ENCODE measurements at places on chromosomes 5 and 9. TPM values are rescaled to one million over a fixed set of nuclear protein-coding genes. Genes with fewer than 3 reads are reported as not detected.

DNA sequence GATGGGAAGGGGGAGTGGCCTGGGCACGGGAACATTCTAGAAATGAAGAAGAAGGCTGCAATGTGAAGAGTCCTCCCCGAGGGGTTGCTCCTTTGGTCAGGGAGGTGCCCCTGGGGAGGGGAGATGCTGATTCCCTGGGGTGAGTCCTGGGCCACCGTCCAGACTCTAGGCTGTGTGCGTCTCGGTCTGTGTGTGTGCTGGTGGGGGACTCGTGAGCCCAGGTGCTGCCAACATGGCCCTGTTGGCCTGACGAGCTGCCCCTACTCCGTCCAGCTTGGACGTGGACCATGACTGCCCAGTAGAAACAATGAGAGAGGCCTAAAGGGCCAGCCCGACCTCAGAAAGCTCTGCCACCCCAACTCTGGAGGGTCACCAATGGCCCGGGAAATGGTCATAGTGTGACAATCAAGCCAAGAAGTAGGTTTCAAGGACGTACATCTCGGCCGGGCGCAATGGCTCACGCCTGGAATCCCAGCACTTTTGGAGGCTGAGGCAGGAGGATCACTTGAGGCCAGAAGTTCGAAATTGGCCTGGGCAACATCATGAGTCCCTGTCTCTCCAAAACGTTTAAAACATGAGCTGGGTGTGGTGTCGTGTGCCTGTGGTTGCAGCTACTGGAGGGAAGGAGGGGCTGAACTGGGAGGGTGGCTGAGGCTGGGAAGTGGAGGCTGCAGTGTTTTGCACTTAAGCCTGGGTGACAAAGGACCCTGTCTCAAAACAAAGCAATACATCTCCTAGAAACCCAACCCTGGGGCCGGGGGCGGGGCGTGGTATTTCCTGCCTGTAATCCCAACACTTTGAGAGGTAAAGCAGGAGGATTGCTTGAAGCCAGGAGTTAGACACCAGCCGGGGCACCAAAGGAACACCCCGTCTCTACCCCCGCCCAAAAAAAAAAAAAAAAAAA, 17.0 kb downstream of the LHX3 start:
- no peak for DNase-seq

- DNase-seq, result no peak
Measured at GRCh38 chr5:66621736-66622135, 25.5 kb downstream of the MAST4 start.

DNA sequence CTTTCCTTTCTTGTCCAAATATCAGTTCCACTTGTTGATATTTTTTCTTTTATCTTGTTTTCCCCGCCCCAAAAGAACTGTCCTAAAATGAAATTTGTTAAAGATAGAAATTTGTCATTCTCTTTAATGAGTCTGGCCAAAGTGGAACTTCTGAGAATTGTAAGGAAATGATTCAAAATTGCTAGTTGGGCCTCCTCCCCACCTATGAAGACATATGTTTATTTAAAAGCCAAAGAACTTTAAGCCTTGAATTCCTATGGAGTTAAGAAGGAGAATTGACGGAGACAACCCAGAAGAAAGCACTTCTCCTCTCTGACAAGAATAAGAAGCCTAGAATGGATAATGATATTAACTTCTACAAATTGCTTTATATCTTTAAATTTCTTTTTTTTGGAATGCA, 59.1 kb upstream of the ALDH1A1 start:
- DNase-seq, result no peak

GRCh38 chr5:38060354-38060753, 198.0 kb upstream of the EGFLAM start:
- DNase-seq, result no peak

GRCh38 chr5:4628645-4629385, 511.3 kb upstream of the ADAMTS16 start:
- no peak for DNase-seq

DNA sequence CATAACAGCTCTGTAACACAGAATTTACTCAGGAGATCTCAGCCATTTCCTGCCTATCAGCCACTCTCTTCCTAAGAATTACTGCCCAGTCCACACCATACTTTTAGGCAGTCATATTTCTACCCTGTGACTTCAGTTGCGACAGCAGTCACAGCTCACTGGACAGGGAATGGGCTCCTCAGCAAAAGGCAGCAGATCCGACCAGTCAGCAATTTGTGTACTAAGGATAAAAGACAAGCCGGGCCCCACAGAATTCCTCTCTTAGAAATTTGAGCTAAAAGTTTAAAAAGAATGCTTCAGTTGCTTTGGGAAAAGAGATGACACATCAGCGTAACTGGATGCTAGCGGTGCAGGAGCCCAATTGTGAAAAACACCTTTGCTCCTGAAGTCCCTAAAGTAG, 172.1 kb downstream of the ENC1 start:
- DNase-seq, result no peak

DNA sequence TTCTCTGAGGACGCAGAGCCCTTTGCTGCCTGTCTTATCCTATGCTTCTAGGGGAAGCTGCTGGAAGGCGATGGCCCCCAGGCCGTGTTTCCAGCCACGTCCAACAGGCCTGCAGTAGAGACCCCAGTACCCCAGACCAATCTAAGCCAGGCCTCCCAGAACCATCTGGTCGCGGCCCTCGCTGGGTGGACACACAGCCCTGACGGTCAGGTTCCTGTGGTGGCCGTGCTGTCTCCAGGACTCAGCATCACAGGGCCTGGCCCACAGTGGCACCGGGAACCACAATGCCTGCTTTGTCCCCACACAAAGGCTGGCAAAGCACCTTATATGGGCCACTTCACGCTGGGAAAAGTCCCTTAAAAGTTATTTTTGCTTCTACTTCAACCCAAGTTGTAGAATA, 44.5 kb downstream of the SEMA4D start:
- no peak for DNase-seq

DNA sequence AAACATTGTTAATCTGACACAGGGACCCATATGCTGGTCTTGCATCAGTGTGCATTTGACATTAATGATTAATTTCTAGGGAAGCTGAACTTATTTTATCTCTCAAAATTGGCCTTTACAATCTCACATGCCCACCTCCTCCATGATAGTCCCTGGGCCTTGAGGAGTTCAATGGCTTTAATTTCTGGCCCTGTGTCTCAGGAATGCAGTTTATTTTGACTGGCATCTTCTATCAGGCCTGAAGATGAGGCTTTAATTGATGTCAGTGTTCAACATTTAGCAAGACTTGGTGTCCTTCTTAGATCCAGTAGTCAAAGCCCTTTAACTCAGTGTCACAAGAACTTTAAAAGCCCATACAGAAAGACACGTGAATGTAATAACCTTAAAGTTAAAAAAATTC, 10.5 kb upstream of the CLTB start:
- DNase-seq, result no peak

GRCh38 chr5:15827741-15828140, 327.8 kb downstream of the FBXL7 start:
- no peak for DNase-seq

DNA sequence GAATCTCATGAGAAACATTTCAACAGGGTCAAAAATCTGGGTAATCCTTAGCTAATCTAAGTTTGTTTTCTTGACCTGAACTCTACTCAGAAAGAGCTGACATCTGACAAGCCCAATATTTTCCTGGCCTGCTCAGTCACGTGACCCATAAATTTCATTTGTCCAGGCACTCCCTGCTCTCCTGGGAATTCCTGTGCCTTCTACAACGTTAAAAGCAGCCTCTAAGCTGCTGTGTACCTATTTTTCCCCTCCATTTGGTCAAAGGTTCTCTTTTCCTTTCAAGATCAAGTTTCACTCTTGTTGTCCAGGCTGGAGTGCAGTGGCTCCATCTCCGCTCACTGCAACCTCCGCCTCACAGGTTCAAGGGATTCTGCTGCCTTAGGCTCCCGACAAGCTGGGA, 148.8 kb upstream of the ABCA1 start:
- no peak for DNase-seq

- DNase-seq, result no peak
Measured at GRCh38 chr9:127366594-127366993, 30.4 kb upstream of the SLC2A8 start.

- no peak for DNase-seq
Measured at GRCh38 chr9:20592673-20593072, 29.6 kb downstream of the MLLT3 start.

DNA sequence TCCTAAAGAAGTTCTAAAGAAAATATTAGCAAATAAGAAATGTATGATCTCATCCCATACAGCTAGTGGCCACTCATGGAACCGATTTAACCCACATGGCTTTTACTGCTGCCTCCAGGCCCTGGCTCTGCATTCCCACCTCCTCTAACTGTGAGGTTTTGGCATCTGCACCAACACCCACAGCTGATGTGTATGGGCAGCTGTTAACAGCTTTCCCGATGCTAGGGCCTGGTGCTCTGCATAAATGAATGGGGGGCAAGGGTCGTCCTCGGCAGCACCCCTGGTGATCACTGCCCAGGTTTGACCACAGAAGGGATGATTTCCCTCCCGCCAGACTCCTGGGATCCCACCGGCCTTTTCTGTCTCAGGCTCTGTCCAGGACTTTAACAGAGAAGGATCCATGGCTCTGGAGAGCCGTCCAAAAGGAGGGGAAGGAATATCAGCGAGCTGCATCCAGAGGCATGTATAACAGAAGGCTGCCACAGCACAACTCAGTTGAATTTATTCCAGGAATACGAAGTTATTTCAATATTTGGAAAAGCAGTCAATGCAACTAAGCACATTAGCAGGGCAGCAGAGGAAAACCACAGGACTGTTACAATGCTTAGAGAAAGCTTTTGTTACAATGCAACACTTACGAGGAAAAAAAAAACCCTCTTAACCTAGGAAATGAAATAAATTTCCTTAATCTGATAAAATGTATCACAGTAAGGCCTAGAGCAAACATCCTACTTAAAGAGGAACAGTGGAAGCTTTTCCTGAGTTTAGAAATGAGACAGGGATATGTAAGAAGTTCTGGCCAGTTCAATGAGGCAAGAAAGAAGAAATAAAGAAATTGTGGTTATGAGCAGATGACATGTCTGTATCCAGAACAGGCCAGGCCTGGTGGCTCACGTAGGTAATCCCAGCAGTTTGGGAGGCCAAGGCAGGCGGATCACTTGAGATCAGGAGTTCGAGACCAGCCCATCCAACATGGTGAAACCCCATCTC, 63.1 kb downstream of the NACC2 start:
- DNase-seq, result no peak

- DNase-seq, result no peak
Measured at GRCh38 chr5:59766427-59767210, 126.9 kb downstream of the PDE4D start.

GRCh38 chr5:168104811-168105481, 186.5 kb upstream of the WWC1 start:
- DNase-seq, result no peak

DNA sequence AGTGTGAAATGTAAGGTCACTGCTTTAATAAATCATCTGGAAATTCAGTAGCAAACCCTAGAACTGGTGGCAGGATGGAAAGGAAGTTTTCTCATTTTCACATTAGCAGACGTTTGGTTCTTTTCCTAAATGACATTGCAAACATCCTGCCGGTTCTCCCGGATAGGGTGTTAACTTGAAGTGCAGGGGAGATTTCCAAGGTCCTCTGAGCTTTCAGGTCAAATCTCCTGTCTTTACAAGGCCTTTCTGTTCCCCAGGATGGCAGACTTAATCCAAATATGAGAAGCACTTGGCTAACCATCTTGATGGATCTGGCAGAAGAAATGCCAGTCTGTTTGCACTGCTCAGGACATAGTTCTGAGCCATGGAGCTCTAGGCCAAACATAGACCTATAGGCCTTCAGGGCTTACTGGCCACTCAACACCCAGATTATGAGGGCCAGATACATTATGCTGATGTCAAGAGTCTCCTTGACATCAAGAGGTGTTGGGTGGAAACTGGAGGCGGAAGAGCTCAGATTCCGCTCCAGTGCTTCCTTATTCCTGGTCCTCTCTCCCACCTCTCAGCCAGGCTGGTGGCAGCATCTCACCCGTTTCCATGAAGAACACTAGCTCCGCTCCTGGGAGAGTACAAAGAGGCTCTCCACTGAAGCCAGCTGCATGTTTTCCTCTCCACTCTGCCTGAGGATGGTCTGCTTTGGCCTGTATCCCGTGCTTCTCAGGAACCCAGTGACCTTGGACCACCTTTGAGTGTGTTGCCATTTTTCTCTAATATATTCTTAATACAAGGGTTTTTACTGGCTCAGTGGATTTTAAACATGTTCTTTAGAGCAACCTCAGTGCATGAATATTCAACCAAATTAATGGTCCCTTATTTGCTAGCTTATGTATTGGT, 61.0 kb downstream of the RALGPS1 start:
- DNase-seq, result no peak

DNA sequence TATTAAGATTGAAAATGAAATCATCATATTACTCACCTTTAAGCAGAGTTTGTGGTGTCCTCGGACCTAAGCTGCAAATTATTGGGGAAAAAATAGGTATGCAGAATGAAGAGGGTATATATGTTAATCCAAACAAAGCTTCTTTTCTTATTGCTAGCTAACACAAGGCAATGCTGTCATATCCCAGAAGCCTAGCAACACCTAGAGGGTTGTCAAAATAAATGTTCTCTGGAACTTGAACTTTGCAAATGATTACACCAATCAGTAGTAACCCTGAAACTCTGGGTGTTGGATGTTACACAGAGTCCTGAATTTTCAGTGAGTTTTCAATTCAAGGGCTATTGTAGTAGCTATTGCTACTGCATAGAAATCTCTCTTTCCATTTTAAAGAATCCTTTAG, at the start of gene C6:
Gene C6, minus strand, starts transcription at position 193 of the 400 bp plus-strand sequence. CDS start 10,302 bp downstream, outside the sequence.
- DNase-seq, result no peak

- no peak for DNase-seq
Measured at GRCh38 chr5:78753093-78753531, 104.5 kb upstream of the LHFPL2 start.

DNA sequence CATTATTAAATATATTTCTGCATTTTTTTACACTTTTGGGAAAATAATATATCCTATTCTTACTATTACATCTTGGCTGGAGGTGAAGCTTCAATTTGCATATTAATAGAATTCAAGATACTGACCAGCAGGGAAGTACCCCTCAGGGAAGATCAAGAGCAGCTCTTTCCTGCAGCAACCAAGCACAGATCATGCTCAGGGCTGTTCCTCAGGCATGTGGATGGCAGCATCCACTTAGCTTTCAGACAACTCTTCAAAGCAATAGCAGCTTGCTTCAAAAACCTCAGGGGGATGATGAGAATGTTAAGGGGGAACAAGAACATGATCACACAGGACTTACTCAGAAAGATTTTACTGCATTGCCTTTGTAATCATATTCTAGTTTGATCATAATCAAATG, 731.8 kb downstream of the SEMA5A start:
- DNase-seq, result no peak

DNA sequence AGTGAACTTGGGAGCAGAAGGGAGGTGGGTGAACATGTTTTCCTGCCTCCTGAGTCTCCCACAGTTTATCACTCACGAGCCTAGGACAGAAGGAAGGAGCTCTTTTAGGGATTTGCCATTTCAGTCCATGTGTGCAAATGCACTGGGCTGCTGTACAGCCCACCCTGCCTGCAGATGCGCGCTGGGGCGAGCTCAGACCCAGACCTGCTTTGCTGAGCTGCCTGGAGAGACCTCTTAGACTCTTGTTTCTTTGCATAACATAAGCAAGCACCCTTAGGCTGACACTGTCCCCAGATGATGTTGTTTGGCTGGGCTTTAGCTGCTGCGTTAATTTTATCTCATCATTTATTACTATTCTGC, 199.0 kb downstream of the CACNA1B start:
- DNase-seq, result no peak

TTLL11 gene
- 4.4 TPM for total RNA-seq

All from liver (tissue), 10 donors.